ENCODE measurements at places on chromosomes 3 and 15.
A peak's percentile ranks its signal among the peaks of the same experiment; 100 is the strongest.

GRCh38 chr3:109131276-109131675 lies 5.2 kb upstream of the C3orf85 start:
- DNase-seq = no peak

DNA sequence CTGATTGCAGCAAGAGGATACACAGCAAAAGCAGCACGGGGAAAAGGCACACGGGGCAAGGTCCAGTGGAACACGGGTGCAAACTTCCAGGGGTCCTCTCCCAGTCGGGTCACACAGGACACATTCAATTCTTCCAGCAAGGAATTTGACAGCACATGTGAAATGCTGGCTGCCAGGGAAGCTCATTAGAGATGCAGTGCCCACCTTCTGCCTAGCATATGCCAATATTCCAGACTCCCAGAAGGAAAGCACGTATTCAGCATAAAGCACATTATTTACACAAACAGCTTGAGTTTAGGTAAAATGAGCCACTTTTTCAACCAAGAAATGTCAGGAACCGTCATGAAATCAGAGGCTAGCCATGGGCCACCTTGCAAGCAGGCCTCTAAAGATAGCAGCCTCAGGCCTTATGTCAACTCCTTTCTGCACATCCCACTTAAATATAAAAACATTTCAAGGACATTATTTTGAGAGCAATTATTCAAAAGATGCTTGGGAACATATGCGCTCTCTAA lies 19.3 kb downstream of the MYO5C start:
- DNase-seq = no peak

GRCh38 chr3:38163117-38163840 lies 2.1 kb upstream of the OXSR1 start:
- DNase-seq = no peak

DNA sequence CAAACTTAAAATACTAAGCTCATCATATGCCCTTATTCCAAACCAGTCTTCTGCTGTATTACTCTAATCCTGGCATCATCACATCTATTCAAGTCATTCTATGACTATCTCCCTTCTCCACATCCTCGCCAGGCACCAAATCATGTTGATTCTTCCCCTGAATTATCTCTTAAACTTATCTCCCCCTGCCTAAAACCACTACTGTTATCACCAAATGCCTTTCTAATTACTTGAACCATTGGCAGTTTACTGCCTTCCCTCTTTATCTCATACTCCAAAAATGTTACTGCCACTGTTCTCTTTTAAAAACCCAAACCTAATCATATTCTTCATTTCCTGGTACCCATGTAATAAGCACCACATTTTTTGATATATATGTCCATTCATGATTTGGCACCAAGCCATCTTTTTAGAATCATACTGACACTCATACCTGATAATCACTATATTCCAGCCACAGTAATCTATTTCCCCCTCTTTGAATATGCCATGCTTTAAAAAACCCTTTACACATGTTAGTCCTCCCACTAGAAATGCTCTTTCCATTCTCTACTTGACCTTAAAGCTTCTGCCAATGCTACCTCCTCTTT lies 126.8 kb downstream of the PEAK1 start:
- no peak for DNase-seq

- no peak for DNase-seq
Observed at GRCh38 chr3:153144071-153144470, 18.0 kb upstream of the RAP2B start.

DNA sequence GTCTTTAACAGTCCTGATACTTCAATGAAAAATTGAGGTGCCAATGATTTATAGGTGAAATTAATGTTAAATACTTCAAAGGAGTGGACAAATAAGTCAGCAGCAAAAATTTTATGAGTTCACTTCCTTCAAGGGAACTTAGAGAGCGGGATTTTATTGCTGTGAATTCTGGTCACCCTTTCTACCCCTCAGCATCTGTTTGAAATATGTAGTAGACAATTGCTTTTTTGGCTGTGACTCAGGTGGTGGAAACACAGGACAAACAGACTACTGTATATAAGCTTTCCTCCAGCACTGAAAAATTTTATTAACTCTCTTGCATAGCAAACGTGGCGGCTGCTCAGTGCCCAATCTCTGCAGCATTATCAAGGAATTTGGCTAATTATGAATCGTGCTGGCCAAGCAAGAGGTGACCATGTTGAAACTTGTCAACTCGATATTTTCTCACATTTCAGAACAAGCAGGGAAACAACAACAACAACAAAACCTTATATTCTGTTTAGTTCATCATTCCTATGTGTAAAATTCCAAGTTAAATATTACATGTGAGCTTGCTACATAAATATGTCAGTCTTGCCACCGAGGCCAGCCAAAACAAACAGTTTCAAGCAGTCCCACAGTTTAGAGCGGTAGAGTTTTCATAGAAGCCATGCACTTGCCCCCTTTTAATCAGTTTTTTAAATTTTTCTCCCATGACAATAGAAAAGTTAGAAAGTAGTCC lies 420.2 kb downstream of the FOXP1 start:
- DNase-seq = no peak

DNA sequence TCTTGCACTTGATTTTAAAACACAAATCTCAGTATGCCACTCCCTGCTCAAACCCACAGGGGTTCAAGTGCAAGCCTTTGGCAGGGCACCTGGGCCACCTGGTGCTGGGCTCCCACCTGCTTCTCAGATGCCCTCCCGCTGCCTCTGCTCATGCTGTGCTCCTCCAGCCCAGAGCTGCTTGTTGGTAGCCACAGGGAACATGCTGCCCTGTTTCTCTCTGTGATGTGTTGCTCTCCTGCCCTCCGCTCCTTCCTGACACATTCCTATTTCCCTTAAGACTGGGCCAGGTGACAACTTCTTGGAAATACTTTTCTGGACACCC lies 27.1 kb upstream of the KY start:
- DNase-seq = no peak

DNA sequence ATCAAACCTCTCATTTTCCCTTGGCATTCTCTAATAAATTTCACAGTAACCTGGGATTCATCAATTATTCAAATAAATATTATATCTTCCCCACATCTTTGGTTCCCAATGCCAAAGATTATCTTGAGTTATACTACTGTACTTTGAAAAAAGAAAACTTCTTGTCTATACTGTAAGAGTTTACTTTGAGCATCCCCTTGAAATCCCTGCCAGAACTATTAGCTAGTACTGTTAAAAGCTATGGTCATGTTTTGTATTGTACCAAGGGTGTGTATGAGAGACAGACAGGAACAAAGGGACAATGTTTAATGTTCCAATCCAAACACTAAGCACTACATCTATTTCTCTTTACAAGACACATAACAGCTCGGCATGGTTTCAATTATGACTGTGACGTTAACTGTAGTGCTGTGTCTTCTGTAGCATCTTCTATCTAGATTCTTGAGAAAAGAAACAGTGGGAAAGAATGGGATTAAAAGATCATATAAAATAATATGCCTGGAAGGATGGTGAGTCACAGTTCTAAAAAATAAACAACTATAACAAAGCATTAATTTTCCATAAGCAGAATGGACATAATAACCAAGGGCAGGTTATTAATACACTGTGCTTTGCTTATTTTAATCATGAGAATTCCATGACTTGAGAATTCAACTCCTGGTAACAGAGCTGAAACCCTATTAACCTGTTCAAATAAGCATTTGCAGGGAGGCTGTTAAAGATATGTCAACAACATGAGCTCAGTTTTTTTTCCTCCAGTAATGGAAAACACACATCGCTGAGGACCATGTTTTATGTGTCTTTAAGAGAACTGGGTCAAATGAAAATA lies 71.1 kb downstream of the ALDH1A2 start:
- no peak for DNase-seq

- DNase-seq = no peak
Observed at GRCh38 chr3:138624518-138624917, 15.9 kb downstream of the FAIM start.

- DNase-seq = no peak
Observed at GRCh38 chr15:89089316-89090230, 1.3 kb downstream of the ABHD2 start.

DNA sequence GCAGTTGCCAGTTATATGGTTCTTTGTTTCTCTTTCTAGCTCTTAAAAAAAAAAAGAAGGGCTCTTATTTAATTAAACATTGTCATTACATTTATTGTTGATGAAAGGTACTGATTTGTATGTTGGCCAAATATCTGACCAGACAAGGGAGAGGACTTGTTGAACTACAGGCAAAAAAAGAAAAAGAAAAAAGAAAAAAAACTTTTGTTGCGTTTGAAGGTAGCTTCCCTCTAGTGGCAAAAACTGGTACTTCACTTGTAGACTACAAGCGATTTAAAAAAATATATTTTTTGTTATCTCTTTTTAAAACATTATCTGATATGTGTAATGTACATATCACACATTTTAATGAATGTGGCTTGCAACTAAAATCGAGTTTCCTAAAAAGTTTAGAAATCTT lies 280.6 kb downstream of the ROBO2 start:
- DNase-seq = no peak

GRCh38 chr3:185744997-185745843 lies 79.6 kb downstream of the IGF2BP2 start:
- no peak for DNase-seq

DNA sequence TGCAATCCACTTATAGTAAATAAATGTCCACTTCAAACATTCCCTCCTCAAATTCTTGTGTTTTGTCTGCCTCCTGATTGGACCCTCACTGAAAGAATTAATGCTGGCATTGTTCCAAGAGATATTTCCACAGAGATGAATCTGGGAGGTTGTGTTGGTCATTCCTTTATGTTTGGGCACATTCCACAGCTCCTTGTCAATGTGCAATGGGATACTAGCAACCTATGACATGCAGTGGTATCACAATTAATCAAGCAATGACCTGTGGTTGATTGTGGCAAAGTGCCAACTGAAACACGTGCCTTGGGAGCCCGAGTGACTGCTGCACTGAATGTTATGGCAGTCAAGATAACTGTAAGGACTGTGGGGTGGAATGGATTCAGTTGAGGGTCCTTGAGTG lies 55.0 kb upstream of the SNRPN start:
- DNase-seq = no peak

DNA sequence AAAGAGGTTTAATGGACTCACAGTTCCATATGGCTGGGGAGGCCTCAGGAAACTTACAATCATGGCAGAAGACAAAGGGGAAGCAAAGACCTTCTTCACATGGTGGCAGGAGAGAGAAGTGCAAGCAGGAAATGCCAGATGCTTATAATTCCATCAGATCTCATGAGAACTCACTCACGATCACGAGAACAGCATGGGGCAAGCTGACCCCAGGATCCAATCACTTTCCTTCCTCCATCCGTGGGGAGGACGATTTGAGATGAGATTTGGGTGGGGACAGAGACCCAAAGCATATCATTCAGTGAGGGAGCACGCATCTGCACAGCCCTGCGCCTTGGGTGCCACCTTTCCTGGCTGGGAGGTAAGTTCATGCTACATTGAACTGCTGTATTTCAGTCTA lies 234.1 kb upstream of the ATP10A start:
- DNase-seq = no peak

DNA sequence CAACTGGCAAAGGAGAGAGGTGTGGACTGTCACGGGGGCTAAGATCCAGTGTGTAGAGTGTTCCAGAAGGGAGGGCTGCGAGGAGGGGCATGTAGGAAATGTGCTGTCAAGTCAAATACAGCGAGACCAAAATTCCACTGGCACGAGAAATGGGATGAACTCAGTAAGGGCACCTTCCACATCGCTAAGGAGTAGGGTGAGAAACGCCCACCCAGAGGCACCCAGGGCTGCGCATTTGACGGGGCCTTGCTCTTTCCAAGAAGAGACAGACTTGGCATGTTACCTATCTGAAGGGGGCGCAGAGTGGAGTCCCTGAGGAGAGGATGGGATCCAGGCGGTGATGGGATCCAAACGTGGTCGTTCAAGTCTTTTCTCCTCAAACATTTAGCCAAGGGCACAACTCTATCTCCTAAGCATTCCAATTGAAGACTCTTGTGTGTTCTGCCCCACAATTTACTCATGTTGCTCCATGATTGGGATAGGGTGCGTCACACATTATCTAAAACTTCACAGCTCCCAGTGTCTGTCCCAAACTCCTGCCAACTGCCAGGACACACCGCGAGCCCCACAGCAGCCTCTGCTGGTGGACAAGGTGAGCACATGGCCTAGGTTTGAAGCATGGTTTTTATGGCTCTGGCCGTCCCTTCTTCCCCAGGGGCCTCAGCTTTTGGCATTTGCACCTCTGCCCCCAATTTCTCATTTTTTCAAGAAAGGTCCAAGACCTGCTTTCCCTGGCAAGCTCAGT lies 7.6 kb downstream of the SELENOS start:
- no peak for DNase-seq

DNA sequence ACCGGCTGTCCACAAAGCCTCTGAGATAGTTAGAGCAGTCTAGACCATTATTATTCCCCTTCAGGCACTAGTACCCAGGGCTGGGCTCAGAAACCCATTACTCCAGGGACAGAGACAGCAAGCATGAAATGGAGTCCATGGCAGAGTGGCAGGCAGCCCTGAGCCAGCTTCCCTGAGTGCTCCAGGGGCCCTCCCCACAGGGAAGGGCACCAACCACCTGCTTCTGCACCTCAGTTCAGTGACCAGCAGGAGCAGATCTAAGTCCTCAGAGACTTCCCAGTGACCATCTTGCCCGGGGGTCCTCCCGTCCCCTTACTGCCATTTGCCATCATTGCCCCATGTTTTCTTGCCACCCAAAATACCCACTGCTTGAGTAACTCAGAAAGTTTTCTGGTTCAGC lies 62.0 kb downstream of the DAPK2 start:
- no peak for DNase-seq

- DNase-seq = peak; percentile 54
Observed at GRCh38 chr15:64596701-64597476, 136.5 kb downstream of the ZNF609 start.

- DNase-seq = no peak
Observed at GRCh38 chr15:67036775-67037555, 28.4 kb upstream of the SMAD3 start.

DNA sequence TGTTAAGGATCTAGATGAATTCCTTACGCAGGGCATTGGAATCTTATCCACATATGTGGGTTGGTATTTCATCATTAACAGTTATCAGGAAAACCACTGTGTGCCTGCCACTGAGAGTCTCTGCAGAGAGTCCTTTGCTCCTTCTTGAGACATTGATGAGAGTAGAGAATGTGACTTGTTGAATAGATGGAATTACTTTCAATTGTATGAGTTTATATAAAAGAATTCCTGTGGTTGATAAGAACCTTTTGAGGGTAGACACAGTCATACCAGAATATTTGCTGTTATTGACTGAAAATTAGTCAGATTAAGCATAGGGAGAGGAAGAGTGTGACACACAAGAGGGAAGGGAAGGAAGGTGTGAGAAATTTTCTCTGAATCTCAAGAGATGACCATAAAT lies 30.8 kb downstream of the ARHGEF26 start:
- no peak for DNase-seq

- DNase-seq = no peak
Observed at GRCh38 chr15:87487484-87487883, 769.1 kb downstream of the NTRK3 start.
